Left ventricle myocardium inferior (tissue), 1 donor: ENCODE measurements at places on chromosomes 2 and 18. TPM values are rescaled to one million over a fixed set of nuclear protein-coding genes. Genes with fewer than 3 reads are reported as not detected.

GRCh38 chr18:67410075-67411070 lies 106.1 kb downstream of the DSEL start:
- H3K4me3 ChIP-seq = no peak overlapping the region
- no peaks in the 10 kb centered on the region for H3K36me3 ChIP-seq

DNA sequence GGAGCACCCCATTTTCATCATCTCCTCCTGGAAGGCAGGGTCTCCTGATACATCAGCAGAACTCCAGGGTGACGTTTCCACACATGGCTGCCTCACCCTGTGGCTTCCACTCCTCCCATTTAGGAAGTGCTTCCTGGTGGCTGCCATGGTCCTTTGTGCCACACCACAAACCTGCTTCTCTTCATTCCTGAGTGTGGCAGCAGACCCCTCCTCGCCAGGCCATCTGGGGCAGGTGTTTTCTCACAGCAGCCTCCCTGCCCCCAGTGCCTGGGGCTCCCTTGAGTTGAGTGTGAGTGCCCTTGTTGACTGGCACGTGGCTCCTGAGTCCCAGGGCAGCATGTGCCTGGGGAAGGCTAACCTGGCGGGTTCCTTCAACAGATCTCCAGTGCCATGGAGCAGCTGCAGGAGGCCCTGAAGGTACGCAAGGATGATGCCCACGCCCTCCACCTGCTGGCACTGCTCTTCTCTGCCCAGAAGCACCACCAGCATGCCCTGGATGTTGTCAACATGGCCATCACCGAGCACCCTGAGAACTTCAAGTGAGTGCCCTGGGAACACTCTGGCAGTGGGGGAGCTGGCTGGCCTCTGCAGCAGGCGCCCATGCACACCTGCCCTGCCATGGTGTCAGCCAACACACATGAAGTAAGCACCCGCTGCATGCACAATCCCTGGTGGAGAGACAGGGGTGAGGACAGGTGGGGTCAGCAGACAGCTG lies 113.4 kb upstream of the MCFD2 start:
- H3K27ac ChIP-seq = peak overlapping the region; percentile 81
- no peaks in the 10 kb centered on the region for H3K27me3 ChIP-seq

DNA sequence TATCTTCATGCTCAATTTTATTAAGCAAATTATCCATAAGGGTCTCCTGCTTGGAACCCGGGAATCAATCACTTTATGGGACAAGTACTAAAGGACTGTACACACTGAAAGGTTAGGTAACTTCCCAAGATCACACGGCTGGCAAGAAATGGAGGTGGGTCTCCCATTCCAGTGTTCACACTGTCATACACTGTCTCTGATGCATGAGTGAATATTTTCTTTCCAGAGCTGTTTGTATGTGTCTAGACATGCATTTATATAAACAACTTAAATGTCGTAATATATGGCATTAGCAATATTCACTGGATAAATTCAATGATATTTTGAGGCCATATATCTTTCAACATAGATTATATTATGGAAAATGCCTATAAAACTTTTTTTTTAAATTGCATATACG lies 223.4 kb downstream of the DYM start:
- H3K4me3 ChIP-seq = no peak overlapping the region
- H3K27ac ChIP-seq = no peak overlapping the region
- no peaks in the 10 kb centered on the region for H3K36me3 ChIP-seq
- DNase-seq = no peak

DNA sequence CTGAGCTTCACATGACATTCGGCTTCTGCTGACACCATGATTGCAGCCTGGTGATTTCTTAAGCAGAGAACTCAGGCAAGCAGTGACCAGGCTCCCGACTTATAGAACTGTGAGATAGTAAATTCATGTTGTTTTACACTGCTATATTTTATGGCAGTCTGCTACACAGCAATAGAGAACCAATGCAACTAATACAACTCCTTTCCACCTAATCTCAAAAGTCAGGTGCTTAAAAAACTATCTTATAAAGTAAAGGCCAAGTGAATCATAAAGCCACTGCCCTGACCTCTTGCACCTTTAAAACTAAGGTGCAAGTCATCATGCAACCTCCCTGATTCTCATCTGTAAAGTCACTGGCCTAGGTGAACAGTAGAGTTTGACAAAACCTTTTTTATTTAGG lies 95.3 kb upstream of the GLS start:
- no peak overlapping the region for H3K27ac ChIP-seq
- H3K36me3 ChIP-seq = peaks cover 4% of the 10 kb centered on the region
- no peaks in the 10 kb centered on the region for H3K27me3 ChIP-seq

GRCh38 chr18:35422237-35422636 lies 45.1 kb upstream of the ZNF396 start:
- H3K27ac ChIP-seq = no peak overlapping the region
- no peaks in the 10 kb centered on the region for H3K4me1 ChIP-seq
- DNase-seq = no peak

DNA sequence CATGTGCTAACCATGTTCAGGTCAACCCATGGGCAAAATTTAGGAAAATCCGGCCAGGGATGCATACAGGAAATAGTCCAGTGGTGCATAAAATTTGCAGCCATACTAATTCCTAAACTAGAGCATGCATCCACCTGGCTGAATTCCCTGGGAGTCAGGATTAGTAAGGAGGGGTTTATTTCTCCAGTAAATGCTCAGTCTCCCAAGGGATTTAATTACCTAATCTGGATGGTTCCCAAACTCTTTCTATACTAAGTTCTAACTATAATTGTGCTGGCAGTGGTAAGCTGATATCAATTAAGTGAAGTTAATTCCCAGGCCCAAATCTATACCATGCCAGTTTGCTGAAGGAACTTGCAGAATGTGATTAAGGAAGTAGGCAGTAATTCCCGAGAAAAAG lies 26.2 kb upstream of the EVA1A start:
- H3K27ac ChIP-seq = no peak overlapping the region
- H3K27me3 ChIP-seq = no peaks in the 10 kb centered on the region
- no peaks in the 10 kb centered on the region for H3K36me3 ChIP-seq
- H3K4me1 ChIP-seq = no peaks in the 10 kb centered on the region
- H3K4me3 ChIP-seq = no peak overlapping the region

GRCh38 chr2:65282477-65283053 lies 54.9 kb downstream of the ACTR2 start:
- no peak overlapping the region for H3K4me3 ChIP-seq
- H3K27ac ChIP-seq = peak overlapping the region; percentile 79
- H3K4me1 ChIP-seq = peaks cover 40% of the 10 kb centered on the region

Gene LRRC30
- total RNA-seq = not detected

Gene SPDYA
- 0.14 TPM for total RNA-seq

Gene GPD2
- total RNA-seq = 14.4 TPM

Gene CHRNG
- not detected for total RNA-seq
